ENCODE measurements at places on chromosomes 12 and 14.

GRCh38 chr14:90379106-90379505, 17.7 kb upstream of the CALM1 start:
- no peak for DNase-seq

DNA sequence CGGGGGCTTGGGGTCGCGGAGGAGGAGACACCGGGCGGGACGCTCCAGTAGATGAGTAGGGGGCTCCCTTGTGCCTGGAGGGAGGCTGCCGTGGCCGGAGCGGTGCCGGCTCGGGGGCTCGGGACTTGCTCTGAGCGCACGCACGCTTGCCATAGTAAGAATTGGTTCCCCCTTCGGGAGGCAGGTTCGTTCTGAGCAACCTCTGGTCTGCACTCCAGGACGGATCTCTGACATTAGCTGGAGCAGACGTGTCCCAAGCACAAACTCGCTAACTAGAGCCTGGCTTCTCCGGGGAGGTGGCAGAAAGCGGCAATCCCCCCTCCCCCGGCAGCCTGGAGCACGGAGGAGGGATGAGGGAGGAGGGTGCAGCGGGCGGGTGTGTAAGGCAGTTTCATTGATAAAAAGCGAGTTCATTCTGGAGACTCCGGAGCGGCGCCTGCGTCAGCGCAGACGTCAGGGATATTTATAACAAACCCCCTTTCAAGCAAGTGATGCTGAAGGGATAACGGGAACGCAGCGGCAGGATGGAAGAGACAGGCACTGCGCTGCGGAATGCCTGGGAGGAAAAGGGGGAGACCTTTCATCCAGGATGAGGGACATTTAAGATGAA, 630 bp downstream of the FOS start:
- DNase-seq, result peak; percentile 65

GRCh38 chr12:98359856-98360255, 155.5 kb upstream of the TMPO start:
- DNase-seq, result no peak

DNA sequence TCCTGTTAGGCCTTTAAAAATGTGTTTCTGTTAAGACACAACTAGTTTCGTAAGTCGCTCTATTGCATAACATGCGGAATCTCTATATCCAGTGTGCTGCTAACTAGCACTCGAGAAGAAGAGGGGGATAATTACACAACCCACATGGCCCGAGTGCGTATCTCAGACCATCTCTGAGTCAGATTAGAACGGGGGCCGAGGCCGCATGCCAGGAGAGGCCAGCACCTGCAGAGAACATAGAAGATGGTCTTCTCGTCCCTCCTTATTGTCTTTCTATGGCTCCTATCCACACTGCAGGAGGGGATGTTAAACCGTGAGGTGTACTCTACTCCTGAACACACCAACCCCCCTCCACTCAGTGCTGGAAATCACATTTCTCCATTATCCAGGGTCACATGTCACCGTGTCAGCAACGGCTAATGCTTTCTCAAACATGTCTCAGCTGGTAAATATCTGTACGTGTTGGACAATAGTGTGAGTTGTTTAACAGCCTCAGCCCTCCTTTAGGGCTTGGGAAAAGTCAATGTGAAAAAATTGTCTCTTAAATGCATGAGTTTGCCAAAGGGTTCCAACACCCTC, 56.3 kb downstream of the CCDC88C start:
- peak; percentile 96 for DNase-seq

DNA sequence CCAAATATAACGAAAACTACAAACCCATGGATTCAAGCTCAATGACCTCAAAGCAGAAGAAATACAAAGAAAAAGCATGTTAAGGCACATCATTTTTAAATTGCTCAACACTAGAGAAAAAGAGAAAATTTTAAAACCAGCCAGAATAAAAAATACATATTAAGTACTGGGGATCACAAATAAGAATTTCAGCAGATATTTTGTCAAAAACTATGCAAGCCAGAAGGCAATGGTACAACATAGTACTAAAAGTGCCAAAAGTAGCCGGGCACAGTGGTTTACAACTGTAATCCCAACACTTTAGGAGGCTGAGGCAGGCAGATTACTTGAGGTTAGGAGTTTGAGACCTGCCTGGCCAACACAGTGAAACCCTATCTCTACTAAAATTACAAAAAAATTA, 10.2 kb downstream of the SGPP1 start:
- DNase-seq, result peak; percentile 49

GRCh38 chr12:7032990-7033389, 14.7 kb upstream of the LPCAT3 start:
- DNase-seq, result no peak
